ENCODE measurements at places on chromosomes 3 and 15.
A peak's percentile ranks its signal among the peaks of the same experiment; 100 is the strongest.

DNA sequence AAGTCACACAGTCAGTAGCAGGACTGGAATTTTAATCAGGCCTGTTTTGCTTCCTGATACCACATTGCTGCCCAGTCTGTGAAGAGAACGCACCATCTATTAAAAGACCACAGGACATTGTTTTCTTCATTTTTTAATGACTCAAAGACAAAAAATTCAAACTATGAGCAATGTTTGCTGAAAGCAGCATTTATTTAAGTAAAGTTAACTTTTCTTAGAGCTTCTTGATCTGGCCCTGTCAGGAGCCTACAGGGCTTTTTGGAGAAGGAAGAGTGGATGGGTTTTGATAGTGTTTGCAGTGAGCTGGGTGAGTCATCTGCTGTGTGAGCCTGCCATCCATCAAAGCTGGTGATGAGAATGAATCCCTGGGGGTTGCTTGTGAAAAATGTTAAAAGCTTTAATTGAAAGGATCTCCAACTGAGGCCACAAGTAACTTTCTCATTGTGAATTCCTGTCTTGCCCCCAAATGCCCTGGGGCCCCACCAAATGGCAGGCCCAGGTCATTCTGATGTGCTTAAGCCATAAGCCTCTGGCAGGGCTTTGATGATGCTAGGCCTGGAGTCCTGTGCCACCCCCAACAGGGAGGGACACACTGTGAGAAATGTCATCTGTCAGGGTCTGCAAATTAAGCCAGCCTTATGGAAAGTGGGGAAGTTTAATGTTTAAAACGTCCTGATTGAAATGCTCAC, 136.2 kb upstream of the PFN2 start:
- peak; percentile 34 for DNase-seq

- no peak for DNase-seq
Measured at GRCh38 chr15:55909036-55909811, 84.2 kb downstream of the NEDD4 start.

GRCh38 chr3:185813691-185814215, 11.1 kb downstream of the IGF2BP2 start:
- no peak for DNase-seq

GRCh38 chr15:80536716-80537115, 132.5 kb downstream of the ARNT2 start:
- DNase-seq, result no peak

DNA sequence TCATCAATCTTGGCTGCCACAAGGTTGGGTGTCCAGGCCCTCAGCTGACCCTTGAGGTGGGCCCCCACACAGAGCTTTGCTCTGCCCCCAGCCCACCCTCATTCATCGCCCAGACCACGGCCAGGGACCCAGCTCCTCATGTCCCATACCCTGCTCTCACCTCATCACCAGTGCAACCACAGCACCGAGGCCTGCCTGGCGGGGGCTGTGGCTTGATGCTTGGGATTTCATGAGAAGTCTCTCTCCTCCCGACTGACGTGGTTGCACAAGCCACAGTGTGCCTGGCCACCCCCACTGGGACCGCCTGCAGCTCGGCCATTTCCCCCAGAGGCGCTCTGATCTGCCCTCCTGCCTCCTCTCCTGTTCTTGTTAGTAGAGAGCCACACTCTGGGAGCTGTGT, 45.4 kb upstream of the MTMR10 start:
- DNase-seq, result no peak

- no peak for DNase-seq
Measured at GRCh38 chr3:41222501-41222900, 23.2 kb downstream of the CTNNB1 start.

DNA sequence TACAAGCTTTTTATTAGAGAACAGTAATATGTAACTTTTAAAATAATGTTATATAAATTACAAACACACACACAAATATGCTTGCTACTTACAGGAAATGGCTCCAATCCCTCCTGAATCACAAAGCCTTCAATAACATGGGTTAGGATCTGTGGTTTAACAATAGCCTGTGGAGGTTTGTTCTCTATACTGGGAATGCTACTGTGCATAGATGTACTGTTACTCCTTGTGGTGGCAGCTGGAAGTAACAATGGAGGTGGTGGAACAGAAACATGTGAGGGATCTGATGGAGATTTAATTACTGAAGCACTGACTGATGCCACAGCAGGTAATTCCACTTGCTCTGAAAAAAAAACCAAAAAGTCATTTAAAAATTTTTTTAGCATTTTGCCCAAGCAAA, 64.4 kb downstream of the PHC3 start:
- DNase-seq, result no peak

- no peak for DNase-seq
Measured at GRCh38 chr3:133490468-133491351, 82.8 kb upstream of the CDV3 start.

GRCh38 chr15:94882071-94882712, 650.8 kb downstream of the MCTP2 start:
- no peak for DNase-seq

GRCh38 chr3:59407425-59407824, 357.6 kb upstream of the CFAP20DC start:
- DNase-seq, result no peak

- DNase-seq, result no peak
Measured at GRCh38 chr15:69973880-69974279, 123.8 kb downstream of the TLE3 start.

- no peak for DNase-seq
Measured at GRCh38 chr3:83033133-83033532, 1271.7 kb upstream of the GBE1 start.

DNA sequence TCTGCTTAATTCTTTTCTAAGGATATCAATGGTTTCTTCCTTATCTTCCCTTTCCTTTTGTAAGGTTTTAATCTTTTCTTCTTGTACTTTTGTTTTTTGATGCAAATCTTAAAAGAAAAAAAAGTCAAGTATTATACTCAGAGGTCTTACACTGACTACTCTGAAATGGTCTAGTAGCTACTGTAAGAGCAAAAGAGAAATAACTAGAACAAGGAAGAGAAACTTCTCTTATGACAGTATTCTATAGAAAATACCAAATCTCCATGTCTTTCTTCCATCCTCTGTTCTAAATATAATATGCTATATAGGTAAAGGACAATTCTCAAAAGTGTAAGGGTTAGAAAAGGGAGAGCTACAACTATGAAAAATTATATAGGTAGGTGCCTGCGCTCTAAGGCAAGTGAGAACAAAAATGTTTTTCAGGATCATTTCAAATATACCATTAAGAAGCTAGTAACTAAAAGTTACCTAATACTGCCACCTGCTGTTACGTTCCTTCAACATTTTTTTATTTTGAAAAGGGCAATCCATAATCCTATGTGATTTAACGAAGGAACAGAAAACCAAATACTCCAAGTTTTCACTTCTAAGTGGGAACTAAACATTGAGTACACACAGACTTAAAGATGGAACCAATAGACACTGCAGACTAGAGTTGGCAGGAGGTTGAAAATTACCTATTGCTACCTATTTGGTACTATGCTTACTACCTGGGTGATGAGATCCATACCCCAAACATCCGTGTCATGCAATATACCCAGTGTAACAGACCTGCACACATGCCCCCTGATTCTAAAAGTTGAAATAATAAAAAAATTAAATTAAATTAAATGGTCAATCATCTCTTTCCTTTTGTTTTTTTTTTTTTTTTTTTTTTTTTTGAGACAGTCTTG, 36.7 kb downstream of the CIP2A start:
- DNase-seq, result peak; percentile 42

- no peak for DNase-seq
Measured at GRCh38 chr3:47581835-47582234, 3.2 kb upstream of the CSPG5 start.

DNA sequence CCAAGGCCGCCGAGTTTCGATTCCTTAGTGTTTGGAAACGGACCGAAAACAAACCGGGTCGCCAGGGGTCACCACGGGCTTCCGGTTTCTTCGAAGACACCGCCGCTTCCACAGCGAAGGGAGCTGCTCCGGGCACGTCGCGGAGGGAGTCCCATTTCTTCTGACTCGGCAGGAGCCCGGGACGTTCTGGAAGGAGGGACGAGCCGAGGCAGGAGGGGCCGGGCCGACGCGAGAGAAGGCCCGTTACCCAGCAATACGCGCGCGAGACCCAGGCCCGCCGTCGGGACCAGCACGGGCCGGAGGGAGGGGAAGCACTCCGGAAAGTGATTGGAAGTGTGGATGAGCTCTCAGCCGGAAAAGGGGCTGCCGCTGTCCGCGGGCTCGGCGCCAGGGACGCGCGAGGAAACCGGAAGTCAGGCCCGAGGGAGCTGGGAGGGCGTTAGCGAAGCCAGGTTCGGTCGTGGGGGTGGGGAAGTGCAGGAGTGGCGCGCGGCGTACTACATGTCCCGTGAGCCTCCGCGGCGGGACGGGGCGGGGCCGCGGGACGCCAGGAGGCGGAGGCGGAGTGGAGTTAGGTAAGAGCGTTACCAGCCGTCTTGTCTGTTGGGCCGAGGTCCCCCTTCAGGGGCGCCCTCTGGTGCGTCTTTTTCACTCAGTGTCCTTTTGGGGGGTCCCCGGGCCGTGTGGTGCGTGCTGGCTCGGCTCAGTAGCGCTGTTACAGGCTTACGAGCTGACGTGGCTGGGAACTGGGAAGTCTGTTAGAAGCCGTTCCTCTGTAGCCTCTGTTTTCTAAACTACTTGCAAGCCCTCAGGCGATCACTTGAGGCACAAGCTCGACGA, at the start of the genes AZI2 and ZCWPW2:
Gene AZI2 (minus strand): TSS at position 196 of the 840 bp plus-strand sequence. CDS start 8,207 bp downstream, outside the sequence.
Gene ZCWPW2 (plus strand): TSS at position 93 of the 840 bp plus-strand sequence. CDS start 64,348 bp downstream, outside the sequence.
- peak; percentile 92 for DNase-seq
